ENCODE measurements at places on chromosomes 5 and 9.
A peak's percentile ranks its signal among the peaks of the same experiment; 100 is the strongest.

DNA sequence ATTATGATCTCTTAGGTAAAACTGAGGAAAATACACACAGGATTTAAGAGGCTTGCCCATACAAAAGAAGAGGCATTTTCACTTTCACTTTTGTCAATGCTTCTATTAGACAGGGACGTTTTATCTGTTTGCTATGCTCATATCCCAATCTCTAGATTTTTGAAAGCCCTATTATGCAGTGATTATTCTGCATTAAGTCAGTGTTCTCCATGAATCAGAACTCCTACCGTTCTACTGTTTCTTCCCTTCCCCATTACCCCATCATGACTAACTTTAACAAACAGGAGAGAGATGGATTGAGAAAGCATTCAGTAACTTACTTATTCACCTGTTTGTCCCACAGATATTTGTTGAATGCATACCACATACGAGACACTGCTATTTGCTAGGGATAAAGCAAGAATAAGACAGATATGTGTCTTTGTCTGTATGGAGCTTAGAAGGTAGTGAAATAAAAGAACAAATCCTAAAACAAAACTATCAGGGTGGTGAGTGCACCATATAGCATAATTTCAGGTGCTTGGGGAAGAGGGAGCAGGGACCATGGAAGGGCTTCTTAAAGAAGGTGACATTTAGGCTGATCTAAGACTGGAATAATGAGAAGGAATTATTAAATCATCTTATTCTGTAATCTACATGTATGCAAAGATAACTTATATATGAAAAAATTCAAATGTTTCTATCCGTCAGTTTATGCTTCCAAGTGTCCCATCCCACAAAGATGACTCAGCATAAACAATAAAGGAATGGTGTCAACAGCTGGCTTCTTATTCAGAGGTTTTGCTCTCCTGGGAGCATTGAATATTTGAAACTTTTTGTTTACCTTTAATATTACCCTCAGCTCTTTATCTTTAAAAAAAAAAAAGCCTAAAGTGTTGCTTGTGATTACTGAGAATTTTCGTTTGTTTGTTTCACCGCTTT is 328.1 kb downstream of the HINT1 start:
- DNase-seq: peak; percentile 44

DNA sequence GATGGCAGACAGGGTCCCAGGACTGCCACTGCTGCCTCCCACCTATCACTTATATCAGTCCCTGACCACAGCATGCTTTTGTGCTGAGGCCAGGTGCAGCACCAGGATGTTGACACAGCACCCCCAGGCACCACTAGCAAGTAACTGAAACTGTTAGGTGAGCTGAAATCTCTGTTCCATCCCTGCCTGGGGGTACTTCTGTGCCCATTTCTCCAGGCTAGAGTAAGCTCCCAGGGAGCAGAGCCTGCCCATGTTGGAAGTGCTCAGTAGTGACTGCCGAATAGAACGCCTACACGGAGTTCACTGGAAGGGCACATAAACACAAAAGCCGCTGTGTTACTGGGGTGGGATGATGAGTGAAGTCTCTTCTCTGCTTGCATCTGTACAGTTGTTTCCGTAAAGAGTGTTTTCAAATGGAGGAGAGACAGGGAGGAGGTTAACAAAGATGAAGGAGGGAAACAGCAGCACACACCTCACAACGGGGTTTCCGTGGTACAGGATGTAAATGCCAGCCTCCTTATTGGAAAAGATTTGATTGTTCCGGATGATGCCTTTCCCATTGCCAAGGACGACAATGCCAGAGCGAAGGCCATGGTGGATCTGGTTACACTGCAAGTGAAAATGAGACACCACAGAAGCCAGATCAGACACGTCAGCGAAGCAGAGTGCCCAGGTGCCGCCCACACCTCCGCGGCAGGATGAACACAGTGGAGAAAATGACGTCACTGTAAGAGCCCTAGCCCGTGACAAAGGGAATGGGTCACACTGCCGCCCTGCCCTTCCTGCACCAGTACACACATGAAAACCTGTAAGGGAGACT is 43.1 kb downstream of the POLR1E start:
- DNase-seq: no peak

DNA sequence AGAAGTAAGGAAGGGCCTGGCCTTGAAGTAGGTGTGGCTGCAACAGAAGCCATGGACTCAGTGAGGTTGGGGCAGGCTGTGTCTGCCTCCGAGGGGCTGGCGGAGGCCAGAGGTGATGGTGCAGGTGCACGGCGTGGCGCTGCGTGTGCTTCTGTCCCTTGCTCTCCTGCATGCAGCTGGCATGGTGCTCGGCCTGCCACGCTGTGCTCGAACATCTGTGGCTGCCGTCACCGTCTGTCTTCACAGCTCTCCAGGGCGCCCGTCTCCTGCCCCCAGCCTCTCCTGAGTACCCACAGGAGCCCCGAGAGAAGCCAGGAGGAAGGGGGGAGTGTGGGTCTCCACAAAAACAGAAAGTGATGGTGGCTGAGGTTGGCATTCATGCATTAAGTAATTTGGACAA is 193.7 kb downstream of the CACNA1B start:
- DNase-seq: no peak

- no peak for DNase-seq
Measured at GRCh38 chr9:69806627-69807026, 14.0 kb upstream of the CFAP95 start.

DNA sequence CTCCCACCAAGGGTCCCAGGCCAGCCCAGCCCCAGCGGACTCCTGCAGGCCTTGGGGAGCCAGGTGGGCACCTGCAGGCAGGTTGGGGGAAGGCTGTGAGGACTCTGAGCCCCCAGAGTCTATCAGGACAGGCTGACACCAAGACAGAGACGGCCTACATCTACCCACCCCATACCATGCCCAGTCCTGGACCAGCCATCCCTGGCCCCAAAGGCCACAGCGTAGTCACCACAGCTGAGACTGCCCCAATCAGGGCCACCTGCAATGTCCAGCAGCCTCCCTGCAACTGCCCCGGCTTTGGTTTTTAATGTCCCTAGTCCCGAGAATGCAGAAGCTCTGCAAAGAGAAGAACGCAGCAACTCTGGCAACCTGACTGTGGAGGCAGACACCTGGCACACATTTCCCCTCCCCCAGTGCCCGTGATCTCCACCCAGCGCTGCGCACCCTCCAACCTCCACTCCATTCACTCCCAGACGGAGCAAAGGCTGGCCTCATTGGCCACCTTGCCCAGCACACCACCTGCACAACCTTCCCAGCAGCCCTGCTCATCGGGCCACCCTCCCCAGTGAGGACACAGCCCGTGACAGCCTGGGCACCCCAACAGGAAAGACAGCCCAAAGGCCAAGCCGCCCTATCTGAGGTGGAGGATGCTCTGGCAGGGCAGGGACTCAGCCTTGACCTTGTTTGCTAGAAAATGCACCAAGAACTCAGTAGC is 14.9 kb downstream of the ADAMTS2 start:
- DNase-seq: no peak

GRCh38 chr5:61719124-61719523 is 387.1 kb downstream of the ZSWIM6 start:
- no peak for DNase-seq

DNA sequence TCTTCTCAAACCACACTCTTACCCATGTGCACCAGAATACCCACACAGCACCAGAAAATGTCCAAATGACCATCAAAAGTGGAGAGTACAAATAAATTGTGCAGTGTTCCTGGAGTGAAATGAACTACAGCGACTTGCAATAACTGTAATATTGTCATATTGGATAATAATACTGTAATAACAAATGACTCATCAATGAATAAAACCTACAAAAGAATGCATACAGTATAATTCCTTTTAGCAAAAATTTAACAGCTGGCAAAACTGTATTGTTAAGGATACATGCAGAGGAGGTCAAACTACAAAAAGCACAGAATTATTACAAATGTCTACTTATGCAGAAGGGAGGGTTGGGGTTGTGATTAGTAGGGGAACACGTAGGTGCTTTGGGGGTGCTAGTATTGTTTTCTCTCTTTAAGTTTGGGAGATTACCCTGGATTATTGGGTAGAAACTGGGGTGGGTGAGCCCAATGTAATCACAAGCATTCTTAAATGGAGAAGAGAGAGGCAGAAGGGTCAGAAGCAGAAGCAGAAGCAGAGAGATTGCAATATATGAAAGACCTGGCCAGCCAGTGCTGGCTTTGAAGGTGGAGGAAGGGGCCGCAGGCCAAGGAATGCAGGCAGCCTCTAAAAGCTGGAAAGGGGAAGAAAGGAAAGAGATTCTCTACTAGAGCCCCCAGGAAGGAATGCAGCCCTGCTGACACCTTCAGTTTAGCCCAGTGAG is 21.8 kb downstream of the IRF1 start:
- no peak for DNase-seq

DNA sequence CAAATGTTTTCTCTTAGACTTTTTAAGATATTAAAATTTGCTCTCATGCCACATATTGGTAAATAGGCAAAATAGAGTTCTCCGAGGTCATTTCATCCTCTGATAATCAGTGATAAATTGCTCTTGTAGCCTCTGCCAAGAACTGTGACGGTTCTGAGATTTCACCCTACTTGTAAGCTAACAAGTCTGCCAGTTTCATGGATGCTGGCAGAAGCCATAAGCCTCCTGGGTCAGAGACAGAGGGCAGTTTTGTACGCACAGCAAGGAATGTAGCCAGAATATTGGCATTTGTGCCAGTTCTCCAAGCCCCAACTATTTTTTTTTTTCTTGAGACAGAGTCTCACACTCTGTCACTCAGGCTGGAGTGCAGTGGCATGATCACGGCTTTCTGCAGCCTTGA is 945.0 kb upstream of the WWC1 start:
- DNase-seq: no peak

DNA sequence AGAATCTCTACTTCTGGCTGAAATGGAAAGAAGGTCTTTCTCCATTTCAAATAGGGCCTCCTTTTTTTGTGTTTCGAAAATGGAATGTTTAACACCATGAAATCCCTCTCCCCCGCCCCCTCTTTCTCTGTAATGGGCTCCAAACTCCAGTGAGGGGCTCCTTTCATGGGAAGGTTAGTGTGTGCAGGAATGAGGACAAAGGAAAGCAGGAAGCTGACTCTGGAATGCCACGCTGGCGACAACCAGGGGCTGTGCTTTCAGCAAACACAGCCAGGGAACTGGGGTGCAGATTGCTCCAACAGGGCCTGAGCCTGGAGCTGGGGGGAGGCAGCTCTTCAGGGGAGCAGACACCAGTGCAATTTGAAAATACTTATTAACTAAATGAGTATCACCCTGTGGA is 82.8 kb downstream of the CRB2 start:
- no peak for DNase-seq

GRCh38 chr5:159752622-159753275 is 163.5 kb upstream of the ADRA1B start:
- no peak for DNase-seq

DNA sequence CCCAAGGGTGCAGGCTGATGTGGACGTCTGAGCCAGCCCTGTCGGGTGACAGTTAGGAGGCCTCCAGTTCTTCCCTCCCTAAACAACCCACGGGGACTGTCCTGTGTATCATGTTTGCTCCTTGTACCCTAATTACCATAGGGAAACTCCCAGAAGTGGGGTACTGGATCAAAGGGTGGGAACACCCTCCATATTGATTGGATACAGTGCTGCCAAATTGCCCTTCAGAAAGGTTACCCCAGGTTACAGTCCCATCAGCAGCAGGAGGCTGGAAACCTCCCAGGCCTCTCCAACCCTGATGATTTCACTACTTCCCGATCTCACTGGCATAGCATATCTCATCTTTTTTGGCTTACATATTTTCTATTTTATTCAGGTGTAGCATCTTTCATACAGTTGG is 22.0 kb downstream of the UBE2QL1 start:
- DNase-seq: no peak

Data from muscle of back (tissue), 13 donors.